NCI-H1436 treated with DMSO at 0.1 percent for 48 hours (cell line): ENCODE measurements at places on chromosomes 1 and 21.
A peak's percentile ranks its signal among the peaks of the same experiment; 100 is the strongest.

DNA sequence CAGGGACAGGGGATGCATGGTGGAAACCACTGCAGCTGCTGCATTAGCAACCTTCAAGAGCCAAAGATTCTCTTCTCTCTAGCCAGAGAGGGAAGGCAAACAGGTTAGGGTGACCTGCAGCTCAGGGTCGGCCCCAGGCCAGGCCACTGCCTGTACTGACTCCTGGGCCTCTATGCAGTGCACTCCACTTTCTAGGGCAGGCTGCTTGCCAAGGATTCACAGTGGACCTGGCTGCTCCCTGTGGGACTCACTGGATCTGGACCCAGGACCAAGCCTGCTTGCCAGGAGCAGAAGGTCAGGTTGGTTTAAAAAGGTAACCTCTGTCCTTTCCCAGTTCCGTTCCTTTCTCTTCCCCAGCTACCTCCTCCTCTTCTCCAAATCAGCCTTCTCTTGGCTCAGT lies 52.4 kb downstream of the HIVEP3 start:
- DNase-seq, result no peak

- no peak for DNase-seq
Measured at GRCh38 chr1:21764615-21765423, 18.1 kb downstream of the USP48 start.

DNA sequence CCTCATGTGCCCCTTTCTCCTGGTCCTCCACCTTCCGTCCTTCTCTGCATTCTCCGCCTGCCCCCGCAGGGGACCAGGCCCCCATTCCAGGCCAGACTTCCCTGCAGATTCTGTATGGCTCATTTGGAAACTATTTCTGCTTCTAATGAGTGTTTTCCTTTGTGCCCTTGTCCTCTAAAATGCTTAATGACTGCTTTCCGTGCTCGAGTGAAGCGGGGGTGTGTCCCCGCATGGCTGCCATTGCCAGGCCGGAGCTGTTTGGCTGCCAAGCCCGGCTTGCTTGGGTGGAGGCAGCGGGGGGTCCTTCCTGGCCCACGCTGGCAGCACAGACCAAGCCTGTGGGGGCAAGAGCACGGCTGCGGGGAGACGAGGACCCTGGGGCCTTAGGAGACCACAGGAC lies 299.3 kb upstream of the VAMP3 start:
- DNase-seq, result no peak

- no peak for DNase-seq
Measured at GRCh38 chr21:41011098-41011731, 156.7 kb upstream of the BACE2 start.

DNA sequence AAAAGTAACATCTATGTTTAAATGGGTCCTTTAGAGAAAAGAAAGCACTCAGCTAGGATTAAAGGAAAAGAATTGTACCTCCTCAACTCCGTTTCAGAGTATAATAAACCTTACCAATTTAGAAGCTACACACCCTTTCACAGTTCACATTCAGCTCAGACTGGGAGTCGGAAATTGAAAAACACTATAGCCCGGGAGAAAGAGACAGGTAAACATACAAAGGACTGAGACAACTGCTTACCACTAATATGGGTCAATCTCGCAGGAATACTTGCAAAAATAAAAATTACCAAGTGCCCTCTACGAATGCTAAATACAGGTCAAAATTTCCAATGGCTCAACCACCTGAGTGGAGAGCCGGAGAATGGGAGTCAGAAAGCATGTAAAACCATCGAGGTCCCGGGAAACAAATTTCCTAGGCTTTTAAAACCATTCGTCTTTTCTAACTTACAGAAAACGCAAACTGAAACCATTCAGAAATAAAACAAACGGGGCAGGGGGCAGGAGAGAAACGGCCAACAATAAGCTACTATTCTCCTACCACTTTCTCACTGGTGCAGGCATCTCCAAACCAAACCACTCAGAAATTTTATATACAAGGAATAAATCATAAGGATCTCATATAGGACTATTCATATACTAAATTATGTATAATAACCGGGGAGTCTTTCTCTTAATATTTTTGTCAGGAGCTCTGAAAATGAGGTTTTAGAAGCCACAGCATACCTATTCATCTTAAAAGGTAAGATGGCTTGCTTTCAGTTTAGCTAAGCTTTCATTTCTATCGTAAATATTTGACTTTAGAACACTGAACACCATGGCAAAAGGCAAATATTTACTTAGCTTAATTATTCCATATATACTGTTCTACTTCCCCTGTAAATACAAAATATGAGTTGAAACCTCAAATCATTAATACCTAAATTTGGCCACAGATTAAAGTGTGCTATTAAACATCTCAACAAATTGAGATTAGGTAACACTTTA lies 136.5 kb downstream of the RERE start:
- no peak for DNase-seq

DNA sequence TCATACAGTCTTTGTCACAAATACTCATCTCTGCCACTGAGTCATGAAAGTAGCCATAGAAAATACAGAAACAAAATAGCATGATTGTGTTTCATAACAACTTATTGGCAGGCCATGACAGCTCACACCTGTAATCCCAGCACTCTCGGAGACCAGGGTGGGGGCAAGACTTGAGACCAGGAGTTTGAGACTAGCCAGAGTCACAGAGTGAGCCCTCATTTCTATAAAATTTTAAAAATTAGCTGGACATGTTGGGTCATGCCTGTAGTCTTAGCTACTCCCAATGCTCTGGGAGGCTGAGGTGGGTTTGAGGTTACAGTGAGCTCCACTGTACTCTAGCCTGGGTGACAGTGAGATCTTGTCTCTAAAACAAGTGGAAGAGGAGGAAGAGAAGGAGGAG lies 411.1 kb downstream of the PCP4 start:
- no peak for DNase-seq

DNA sequence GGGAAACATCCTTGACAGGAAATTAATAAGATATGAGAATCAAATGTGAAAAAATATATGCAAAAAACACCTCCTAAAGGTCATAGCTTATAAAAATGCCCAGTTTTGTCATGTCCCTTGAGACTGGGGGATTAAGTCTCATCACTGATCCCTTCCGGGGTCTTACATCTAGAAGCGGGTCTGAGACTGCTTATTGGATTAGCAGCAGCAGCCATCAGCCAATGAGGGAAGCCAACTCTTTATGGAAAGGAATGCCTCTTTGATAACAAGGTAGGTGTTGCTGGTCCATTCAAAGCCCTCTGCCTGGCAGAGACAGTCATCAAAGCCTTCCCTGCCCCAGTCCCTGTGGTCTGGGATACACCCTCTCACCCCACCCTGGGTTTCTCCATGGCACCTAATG lies 3.9 kb upstream of the CACNA1S start:
- no peak for DNase-seq

DNA sequence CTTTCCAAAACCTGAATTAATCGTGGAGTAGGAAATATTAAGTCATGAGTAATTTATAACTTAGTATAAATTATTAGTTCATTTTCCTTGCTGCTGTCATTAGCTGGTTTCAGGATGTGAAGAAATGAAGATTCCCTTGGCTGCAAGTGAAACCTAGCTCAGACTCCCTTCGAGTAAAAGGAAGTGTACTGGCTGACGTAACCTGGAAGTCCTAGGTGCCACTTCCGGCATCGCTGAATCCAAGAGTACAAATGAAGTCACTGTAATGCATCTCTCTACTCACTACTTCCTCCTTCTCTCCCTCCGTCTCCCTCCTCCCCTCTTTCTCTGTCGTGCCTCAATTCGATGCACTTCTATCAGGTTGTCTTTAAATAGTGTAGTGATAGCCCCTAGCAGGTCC lies 28.8 kb downstream of the ZP4 start:
- DNase-seq, result no peak

DNA sequence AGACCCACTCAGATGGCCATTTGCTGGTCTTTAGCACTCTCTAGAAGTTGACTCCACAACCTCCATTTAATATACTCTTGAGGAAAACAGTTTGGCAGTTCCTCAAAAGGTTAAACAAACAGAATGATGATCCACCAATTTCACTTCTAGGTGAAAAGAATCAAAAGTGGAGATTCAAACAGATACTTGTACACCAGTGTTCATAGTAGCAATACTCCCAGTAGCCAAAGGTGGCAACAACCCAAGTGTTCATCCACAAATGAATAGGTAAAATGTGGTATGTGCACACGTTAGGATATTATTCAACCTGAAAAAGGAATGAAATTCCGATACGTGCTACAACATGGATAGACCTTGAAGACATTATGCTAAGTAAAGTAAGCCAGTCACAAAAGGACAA lies 6.3 kb downstream of the PRCC start:
- no peak for DNase-seq

DNA sequence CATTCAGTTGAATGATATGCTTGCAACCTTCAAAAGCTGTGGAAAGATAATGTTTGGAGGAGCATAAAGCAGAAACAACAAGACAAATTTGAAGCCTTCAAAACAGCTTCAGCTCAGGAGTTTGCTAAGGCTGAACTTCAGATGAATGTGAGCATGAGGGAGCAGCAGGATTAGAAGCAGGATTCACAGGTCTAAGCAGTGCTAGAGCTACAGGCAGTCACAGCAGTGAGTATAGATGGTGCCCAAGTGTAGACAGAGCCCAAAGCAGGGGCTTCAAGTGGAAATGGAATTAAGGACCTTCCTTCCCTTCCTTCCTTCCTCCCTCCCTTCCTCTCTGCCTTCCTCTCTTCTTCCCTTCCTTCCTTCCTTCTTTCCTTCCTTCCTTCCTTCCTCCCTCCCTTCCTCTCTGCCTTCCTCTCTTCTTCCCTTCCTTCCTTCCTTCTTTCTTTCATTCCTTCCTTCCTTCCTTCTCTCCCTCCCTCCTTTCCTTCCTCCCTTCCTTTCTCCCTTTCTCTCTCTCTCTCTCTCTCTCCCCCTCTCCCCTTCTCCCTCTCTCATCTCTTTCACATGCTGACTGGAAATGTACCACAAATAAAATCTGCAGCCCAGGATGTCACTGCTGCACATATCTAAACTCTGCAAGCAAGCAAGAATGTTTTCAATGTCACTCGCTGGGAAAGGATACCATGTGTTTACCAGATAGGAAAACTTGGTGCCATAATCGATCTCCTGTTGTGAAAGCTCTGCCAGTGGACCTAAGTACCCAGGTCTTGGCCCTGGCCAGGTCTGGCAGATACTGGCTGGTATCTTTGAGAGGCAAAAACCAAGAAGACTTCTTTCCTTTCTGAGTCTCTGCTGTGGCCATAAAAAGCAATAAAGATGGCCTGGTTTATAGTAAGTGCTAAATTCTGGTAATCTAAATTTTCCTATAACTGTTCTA lies 13.1 kb upstream of the SLC30A10 start:
- DNase-seq, result no peak

- DNase-seq, result no peak
Measured at GRCh38 chr1:166616206-166616605, 223.1 kb upstream of the POGK start.

GRCh38 chr1:1437904-1438376 lies 2.5 kb downstream of the VWA1 start:
- DNase-seq, result no peak

DNA sequence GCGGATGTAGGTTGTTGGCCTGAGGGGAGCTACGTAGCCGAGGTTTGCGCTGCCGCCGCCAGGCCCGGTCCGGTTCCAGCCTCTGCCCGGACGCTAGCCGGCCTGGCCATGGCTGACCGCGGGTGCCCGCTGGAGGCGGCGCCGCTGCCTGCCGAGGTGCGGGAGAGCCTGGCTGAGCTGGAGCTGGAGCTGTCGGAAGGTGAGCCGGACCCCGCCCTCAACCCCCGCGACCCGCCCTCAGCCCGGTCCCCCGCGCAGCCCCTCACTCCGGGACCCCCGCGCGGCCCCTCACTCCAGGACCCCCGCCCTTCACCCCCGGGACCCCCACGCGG lies 299 bp downstream of the DIP2A start:
- no peak for DNase-seq

DNA sequence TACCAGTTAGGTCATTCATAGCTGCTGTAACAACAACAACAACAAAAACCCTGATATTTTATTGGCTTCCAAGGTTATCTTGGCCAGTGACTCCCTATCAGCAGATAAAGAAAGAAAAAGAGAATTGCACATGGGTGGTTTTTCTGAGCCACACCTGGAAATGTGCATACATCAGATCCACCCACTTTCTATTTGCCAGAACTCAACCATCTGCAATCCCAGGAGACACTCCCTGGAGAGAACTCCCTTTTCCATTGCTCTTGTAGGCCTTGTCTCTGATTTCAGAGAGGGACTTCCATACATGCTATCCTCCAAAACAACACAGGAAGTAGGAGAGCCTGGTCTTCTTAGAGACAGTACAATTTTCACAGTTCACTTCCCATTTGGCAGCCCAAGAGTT lies 74.9 kb upstream of the ZC3H11B start:
- no peak for DNase-seq

- DNase-seq, result no peak
Measured at GRCh38 chr1:31985430-31985829, 28.2 kb upstream of the KHDRBS1 start.

DNA sequence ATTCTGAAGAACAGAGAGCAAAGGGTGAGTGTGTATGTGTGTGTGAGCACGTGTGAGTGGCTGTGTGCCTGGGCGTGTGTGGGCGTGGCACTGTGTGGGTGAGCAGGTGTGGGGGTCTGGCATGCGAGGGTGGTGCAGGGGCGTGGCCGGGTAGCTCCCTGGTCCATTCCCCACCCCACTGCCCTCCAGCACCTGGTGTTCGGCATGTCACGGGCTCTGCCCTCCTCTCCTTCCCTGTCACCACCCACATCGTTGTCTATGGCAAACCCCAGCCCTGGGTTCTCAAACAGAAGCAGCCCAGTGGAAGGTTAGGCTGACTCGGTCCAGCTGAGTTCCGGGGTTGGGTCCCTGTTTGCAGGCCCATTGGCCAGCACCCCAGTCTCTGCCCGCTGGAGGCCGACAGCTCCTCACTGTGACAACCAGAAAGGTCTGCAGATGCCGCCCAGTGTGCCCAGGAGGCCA lies 39.8 kb downstream of the UBE2G2 start:
- DNase-seq, result no peak

- DNase-seq, result no peak
Measured at GRCh38 chr1:190258003-190258402, 219.7 kb downstream of the BRINP3 start.

- DNase-seq, result no peak
Measured at GRCh38 chr1:74729741-74730478, 2.9 kb downstream of the CRYZ start.

GRCh38 chr21:43287111-43287760 lies 118.4 kb downstream of the CRYAA start:
- DNase-seq, result peak; percentile 75

DNA sequence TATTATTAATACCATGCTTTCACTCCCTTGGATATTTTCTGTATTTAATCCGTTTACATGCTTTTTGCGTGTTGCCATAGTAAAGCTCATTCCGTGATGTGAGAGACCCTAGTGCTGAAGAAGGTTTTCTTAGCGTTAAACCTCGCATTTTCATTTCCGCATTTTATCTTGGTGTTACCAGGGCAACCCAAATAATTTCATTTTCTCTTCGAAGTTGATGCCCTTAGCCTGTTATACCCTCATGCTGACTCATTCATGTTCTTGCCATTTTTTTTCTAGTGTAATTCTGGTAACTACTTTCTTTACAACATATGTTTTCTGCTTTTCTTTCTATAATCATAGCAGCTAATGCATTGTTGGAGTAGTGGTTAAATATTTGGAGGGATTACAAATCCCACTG lies 37.2 kb downstream of the LRRC8C start:
- DNase-seq, result no peak

- DNase-seq, result no peak
Measured at GRCh38 chr1:245201201-245201600, 46.4 kb downstream of the KIF26B start.

GRCh38 chr1:224392411-224393249 lies 36.0 kb downstream of the CNIH4 start:
- no peak for DNase-seq
